ENCODE measurements at places on chromosomes 3 and 15.

- no peak for DNase-seq
Observed at GRCh38 chr15:65292938-65293518, 2.8 kb upstream of the RNU5A-1 start.

DNA sequence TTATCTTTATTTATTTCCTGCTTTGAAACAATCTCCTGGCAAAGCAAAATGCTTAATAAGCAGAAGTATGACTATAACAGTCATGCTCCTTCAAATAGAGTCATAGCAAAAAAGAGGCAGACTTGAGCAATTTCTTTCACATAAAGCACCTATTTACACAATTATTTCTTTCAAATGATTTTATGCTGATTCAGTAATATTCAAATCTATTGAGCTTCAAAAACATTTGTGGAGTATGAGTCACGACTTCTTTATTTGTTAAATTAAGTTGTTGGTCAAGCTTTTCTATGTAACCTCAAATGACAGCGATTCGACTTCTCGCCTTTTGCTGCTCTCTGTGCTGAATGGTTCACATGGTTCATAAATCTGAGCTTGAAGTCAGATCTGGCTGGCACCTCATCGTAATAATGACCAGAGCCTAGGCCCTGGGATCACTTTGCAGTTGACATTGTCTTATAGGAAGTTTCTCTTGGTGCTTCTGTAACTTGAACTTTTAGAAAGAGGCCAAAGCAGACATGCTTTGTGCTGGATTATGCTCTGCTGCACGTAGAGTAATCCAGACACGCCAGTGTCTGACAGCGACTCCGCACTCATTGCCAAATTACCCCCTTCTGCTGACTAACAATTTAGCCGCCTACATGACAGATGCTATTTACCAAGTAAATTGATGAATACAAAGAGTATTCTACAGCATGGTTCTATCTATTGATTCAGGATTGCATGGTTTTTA lies 139.0 kb downstream of the MCTP2 start:
- DNase-seq: no peak

DNA sequence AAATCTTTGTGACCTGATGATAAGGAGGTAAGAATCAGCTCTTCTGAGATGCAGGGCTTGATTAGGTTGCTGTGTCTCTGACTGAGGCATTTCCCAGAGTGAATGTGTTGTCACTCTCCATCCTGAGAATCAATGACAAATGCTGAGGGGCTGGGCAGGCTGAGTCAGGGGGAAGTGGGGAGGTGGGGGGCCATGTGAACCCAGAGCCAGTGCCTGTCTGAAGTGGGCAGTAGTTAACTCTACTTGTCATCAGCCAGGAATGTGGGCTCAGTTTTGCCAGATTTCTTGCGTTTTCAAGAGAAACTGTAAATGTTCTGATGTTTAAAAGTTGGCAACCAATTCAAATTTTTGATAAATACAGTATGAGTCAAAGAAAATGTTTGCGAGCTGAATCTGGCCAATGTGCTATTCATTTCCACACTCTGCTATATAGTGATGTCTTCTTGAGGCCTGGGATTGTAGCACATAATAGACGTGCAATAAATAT lies 3.1 kb upstream of the BNC1 start:
- DNase-seq: peak; percentile 89

GRCh38 chr3:158748237-158748828 lies 16.1 kb upstream of the RARRES1 start:
- DNase-seq: peak; percentile 45

DNA sequence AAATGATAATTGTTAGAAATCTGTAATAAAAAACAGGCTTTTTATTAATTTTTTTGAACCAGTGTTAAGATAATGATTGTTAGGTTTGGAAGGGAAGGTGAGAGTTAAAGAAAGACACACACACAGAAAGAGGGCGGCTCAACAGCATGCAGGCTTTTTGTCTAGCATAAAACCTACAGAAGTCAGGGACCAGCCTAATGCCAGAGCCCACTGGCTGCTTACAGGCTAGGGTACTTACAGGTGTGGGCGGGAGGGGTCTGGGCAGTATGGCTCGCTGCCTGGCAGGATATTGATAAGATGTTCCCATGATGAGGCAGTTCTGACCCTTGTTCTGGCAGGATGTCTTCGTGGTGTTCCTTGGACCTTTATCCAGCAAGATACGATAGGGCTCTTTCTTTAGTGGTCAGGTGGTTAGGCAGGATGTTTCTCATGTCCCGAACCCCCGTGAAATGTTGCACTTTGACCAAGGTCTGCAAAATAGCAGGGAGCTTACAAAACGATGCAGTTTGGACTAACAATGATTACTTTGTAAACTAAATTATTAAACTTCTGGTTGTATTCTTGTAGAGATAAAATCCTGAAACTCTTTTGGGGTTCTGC lies 84.7 kb downstream of the DCUN1D1 start:
- no peak for DNase-seq

DNA sequence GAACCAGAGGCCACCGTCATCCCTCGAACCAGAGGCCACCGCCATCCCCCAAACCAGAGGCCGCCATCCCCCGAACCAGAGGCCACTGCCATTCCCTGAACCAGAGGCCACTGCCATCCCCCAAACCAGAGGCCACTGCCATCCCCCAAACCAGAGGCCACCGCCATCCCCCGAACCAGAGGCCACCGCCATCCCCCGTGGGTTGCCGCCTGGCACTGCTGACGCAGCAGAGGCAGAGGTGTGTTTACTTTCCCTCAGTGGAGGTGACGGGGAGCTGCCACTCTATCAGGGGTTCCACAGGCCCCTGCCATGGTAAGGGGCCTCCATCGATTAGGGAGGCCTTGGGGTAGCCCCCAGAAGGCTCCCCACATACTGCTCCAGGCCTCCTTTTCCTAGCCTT lies 1.5 kb downstream of the IQSEC1 start:
- DNase-seq: no peak

- DNase-seq: no peak
Observed at GRCh38 chr15:92120094-92120795, 266.7 kb downstream of the SLCO3A1 start.

- DNase-seq: no peak
Observed at GRCh38 chr3:8464668-8465067, 37.0 kb upstream of the LMCD1 start.

- no peak for DNase-seq
Observed at GRCh38 chr15:74426404-74427281, 7.1 kb downstream of the SEMA7A start.

DNA sequence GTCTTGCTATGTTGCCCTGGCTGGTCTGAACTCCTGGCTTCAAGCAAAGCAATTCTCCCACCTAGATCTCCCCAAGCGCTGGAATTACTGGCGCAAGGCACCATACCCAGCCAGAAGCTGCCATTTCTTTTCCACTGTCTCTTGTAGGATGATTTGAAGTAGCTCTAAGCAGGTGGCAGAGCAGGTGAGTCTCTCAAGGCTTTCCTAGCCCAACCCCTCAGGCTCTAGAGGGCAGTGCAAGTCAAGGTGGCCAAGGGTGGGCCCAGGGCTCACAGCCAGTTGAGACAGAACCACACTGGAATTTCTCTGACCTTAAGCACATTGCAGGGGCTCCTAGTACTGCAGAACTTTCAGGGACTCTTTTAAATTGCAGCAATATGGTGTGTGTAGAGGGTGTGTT lies 15.6 kb upstream of the DAG1 start:
- peak; percentile 92 for DNase-seq

- no peak for DNase-seq
Observed at GRCh38 chr3:197420115-197420514, 121.7 kb upstream of the DLG1 start.

Data from islet precursor cell (in vitro differentiated cells).